ENCODE measurements at places on chromosomes 1 and 21.

- no peak for DNase-seq
These were observed 24.4 kb downstream of the FTCD start for GRCh38 chr21:46130831-46131587.

GRCh38 chr1:164928232-164928812 lies 369.3 kb downstream of the PBX1 start:
- DNase-seq = no peak

GRCh38 chr1:55346586-55346985 lies 131.4 kb upstream of the USP24 start:
- DNase-seq = no peak

- no peak for DNase-seq
These were observed 170.0 kb upstream of the L1TD1 start for GRCh38 chr1:62024690-62025089.

GRCh38 chr1:109622137-109622892 lies 2.7 kb downstream of the AMPD2 start:
- DNase-seq = no peak

DNA sequence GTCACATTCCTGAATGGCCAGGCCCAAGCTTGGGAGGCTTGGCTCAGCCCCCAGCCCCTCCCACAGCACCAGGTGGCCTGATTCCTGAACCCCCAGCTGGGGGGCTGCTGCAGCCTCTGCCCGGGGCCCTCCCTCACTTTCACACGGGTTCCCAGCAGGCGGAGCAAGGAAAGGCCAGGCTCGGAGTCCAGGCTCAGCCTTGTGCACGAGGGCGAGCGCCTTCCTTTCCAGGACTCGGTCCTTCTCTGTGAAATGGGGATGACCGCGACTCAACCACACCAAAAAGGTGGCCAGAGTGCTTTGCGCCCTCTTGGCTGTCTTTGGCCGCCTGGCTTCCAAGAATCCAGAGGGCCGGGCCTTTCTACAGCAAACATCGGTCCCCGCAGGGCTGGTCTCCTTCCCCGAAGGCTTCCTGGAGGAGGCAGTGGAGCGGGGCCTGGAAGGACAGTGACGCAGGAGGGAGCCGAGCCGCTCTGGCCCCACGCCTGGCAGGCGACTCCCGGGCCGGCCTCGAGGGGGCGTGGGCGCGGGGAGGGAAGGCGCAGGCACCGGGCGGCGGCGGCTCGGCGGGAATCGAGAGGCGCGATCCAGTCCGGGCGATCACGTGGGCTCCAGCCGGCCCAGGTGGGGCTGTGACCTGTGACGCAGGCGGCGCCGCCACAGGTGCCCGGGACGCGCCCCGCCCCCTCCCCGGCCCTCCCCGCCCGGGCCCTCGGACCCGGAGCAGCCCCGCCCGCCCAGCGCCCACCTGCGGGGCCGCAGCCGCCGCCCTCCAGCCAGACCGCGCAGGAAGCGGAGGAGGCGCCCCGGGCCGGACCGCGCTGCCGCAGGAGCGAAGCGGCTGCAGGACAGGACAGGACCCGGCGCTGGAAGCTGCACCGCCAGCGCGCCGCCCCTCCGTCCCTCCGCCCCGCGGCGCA lies at the start of gene ARHGEF16:
ARHGEF16 (plus strand) TSS at position 775 of the 920 bp plus-strand sequence. CDS start 8,420 bp downstream, outside the sequence.
- DNase-seq = no peak

DNA sequence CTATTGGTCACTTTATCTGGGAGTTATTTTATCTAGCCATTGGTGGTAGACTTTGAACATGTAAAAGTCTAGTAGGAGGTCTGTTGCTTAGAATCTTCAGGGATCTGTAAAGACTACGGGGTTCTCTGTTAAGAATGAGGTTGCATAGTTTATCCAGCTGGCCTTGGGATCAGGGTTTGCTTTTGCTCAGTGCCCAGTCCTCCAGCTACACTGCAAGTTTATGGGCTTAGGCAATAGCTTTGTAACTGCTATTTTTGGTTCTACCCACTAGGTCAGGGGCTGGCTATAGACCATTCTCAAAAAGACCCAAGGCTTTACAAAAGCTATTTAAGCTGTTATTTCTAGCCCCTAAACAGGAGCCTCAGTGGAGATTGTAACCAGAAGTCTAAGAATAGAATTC lies 9.8 kb downstream of the SH3GLB1 start:
- DNase-seq = no peak

GRCh38 chr1:78224246-78224785 lies 178.6 kb downstream of the GIPC2 start:
- no peak for DNase-seq

DNA sequence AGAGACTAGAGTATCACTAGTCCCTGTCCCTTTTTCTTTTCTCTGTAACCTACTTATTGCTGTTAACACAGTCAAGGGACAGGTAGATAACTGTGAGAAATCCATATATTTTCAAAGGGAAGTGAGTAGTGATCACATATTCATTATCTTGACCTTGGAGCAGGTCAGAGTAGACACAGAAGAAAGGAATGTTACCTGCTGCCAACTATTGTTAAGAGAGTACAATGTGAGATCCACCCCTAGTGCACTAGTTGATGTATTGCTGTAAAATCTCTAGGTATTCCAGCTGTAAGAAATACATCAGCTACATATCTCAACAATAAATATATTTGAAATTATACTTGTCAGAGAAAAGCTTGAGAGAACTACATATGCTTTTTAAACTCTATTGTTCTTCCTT lies 68.7 kb upstream of the ADGRL2 start:
- DNase-seq = no peak

DNA sequence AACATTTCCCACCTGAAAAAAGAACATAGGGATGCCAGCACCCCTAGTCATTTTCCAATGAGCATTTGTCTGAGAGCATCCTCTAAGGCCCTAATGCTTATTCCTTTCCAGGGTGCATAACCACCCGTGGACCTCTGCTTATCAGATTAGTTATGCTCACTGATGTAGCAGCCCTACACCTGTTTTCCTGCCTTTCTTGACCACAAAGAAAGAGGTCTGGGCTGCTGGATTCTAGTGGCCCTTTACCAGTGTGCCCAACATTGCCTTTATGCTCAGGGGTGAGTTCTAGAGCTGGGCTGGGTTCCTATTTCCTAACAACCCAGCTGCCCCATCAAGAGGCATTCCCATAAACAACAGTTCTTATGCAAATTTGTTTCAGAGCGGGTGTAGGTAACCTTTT lies 20.3 kb upstream of the PM20D1 start:
- no peak for DNase-seq

All from HFF-Myc (cell line).